ENCODE measurements at places on chromosomes 1 and 21. TPM values are rescaled to one million over a fixed set of nuclear protein-coding genes. Genes with fewer than 3 reads are reported as not detected.

Gene CDC14A
- 8.6 TPM for total RNA-seq

Gene TMOD4
- not detected for total RNA-seq

Gene LYPD8
- not detected for total RNA-seq

Gene ASPM
- 11.3 TPM for total RNA-seq

Gene DDR2
- 5.8 TPM for total RNA-seq

Gene RPE65
- not detected for total RNA-seq

Gene MPL
- total RNA-seq: not detected

Gene ADCY10
- 0.06 TPM for total RNA-seq

Gene OR6K3
- not detected for total RNA-seq

Gene CYP4Z1
- total RNA-seq: not detected

Gene TNFRSF8
- not detected for total RNA-seq

Gene HSPA13
- 36.5 TPM for total RNA-seq

Gene FBXO2
- 0.12 TPM for total RNA-seq

Gene PGLYRP3
- not detected for total RNA-seq

Gene DIRAS3
- total RNA-seq: 7.9 TPM

DNA sequence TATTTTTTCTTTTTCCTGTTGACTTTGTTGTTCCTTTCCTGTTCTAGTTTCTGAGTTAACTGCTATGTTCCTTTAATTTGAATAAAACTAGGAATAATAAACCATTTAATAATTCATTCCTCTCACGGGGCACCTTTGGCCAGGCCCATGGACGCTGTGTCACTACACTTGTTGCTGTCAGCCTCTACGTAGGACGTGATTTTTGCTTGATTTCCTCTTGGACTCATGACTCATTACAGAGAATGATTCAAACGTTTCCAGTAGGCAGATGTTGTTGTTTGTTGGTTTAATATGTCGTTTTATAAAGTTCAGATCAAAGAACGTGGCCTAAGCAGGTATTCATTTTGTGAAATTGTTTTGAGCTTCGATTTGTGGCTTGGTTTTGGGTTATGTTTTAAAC is 9.1 kb upstream of the SLC19A1 start:
- peak; percentile 85 for DNase-seq

- DNase-seq: no peak
Observed at GRCh38 chr21:45279446-45280177, 8.1 kb downstream of the POFUT2 start.

GRCh38 chr1:239951511-239952140 is 140.1 kb upstream of the FMN2 start:
- DNase-seq: peak; percentile 42

- no peak for DNase-seq
Observed at GRCh38 chr1:1889847-1890505, 911 bp downstream of the GNB1 start.

DNA sequence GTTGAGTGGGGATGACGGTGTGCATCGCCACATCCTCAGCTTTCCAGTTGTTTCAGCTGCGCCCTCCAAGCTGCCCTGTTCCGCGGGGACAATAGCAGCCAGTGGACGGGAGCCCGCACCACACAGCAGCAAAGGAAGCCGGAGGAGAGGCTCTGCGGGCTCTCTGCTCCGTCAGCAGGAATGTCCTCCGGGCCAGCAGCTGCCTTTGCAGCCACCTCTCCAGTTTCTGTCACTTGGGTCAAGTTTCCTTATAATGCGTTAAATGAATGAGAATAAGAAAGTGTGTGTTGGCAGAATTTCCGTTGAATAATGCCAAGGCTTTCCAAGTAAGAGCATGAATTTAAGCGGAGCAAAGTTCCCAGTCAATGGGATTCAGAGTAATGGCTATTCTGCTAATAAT is 263.3 kb downstream of the KIF26B start:
- DNase-seq: no peak

DNA sequence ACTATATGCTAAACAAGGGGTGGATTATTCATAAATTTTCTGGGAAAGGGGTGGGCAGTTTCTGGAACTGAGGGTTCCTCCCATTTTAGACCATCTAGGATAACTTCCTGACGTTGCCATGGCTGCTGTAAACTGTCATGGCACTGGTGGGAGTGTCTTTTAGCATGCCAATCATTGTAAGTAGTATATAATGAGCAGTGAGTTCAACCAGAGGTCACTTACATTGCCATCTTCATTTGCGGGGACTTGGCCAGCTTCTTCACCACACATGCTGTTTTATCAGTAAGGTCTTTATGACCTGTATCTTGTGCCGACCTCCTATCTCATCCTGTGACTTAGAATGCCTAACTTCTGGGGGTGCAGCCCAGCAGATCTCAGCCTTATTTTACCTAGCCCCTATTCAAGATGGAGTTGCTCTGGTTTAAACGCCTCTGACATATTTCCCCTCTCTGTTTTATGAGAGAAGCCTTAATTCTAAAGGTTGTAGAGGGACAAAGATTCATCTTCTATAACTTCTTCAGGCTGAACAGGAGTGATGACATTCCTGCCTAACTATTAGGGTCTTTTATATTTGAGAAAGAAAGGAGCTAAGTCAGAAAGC is 60.4 kb downstream of the DIP2A start:
- DNase-seq: no peak

DNA sequence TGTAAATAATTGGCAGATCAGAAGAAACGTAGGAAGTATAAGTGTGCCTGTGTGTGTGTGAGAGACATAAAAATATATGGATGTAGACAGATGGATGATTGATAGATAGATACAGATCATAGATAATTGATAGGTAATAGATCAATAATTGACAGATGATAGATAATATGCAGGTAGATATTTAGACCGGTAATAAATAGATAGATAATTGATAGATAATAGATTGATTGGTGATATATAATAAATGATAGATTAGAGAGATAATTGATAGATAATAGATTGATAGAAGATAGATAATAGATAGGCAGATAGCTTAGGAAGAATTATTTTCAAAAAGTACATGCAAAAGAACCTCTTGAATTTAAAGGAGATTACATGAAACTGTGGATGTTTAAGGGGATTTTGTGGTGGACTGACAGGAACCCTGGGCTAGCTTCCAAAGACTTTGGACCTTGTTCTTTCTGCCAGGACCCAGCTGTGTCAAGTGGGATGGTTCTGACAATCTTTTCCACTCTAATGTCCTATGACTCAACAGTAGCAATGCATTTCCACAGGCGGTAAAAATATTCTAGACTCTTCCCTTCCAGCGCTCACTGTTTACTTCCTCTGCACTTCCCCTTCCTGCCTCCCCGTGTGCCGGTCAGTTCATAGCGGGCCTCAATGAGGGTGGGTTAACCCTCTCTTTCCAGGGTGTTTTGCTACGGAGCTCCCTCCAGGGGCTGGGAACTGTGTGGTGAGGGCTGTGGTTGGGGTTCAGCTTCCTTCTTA is 39.4 kb downstream of the KCNJ15 start:
- DNase-seq: no peak

- DNase-seq: no peak
Observed at GRCh38 chr1:228105270-228105995, 2.3 kb upstream of the C1orf35 start.

GRCh38 chr1:53402891-53403655 is 56.1 kb upstream of the DMRTB1 start:
- no peak for DNase-seq

- no peak for DNase-seq
Observed at GRCh38 chr1:98323906-98324358, 337.6 kb upstream of the SNX7 start.

- peak; percentile 20 for DNase-seq
Observed at GRCh38 chr1:174217787-174218574, 58.7 kb downstream of the RABGAP1L start.

DNA sequence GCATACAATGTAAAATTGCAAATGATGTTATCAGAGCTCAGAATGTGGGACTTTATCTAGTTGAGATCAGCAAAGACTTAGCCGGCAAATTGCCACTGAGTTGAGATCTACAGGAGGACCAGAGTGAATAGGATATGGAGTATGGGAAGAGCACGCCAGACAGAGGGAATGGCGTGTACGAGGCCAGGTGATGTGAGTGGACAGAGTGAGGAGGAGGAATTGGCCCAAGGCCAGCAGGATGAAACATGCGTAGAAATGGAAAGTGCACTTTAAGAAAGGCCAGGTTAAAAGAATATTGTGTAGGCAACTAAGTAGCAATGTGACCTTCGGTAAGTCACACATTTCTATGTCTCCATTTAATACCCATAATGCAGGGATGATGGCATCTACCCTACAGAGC is 211.0 kb downstream of the ZP4 start:
- no peak for DNase-seq

- no peak for DNase-seq
Observed at GRCh38 chr1:23699280-23700179, 7.9 kb downstream of the RPL11 start.

GRCh38 chr1:65946960-65947359 is 154.3 kb downstream of the PDE4B start:
- no peak for DNase-seq

DNA sequence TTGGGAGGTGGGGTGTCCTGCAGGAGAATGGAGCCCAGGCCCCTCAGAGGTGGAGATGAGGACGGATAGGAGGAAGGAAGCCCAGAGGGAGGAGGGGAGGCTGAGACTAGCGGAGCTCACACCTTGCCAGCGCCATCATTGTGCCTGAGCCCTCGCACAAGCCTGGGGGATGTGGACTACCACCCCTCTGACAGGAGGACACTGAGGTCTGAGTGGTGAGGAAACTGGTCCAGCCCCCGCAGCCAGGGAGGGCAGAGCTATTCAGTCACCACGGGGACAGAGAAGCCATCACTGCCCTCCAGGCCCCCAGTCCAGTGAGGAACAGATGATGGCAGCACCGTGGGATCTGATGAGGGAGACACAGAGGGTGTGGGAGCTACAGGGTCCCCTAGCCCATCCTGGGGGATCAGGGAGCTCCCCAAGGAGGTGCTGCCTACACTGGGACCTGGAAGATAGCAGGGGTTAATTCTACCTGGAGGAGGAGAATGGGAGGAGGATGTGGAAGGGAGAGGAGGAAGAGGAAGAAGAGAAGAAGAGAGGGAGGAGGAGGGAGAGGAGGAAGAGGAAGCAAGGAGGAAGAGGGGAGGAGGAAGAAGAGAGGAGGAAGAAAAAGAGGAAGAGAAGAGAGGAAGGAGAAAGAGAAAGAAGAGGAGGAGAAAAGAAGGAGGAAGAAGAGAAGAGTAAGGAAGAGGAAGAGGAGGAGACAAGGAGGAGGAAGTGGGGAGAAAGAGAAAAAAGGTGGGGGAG is 31.0 kb downstream of the MATN1 start:
- DNase-seq: no peak

GRCh38 chr1:60152891-60153290 is 79.3 kb upstream of the C1orf87 start:
- no peak for DNase-seq

GRCh38 chr1:74681851-74682250 is 8.3 kb upstream of the ERICH3 start:
- DNase-seq: no peak

- no peak for DNase-seq
Observed at GRCh38 chr1:6347641-6348487, 45.7 kb downstream of the ACOT7 start.

DNA sequence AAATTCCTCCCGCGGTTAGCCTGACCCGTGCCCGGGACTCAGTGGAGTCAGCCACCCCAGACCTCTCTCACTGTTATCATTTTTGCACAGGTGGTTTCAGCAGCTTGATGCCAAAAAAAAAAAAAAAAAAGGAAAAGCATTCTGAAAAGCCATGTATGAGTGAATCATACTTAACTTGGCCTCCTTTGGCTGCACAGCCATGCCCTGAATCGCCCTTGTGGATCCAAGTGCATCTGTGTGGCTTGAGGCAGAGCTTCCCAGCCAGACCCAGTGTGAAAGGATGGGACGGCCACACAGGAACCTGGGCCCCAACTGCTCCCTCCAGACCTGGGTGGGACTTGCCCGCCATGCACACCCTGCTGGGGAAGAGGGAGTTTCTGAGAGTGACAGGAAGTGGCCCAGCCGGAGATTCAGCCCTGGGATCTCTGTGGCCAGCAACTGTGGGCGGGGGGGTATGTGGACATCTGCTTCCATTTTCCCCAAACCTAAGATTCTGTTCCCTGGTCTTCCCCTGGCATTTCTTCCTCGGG is 8.6 kb downstream of the YBEY start:
- DNase-seq: no peak

GRCh38 chr1:179591592-179592580 is at the start of gene TDRD5:
Gene TDRD5 (plus strand): TSS chr1:179591832. CDS start chr1:179592616, 784 bp downstream.
- no peak for DNase-seq

GRCh38 chr1:116157096-116157495 is 45.9 kb downstream of the MAB21L3 start:
- no peak for DNase-seq

- DNase-seq: no peak
Observed at GRCh38 chr1:81679942-81680341, 120.8 kb upstream of the ADGRL2 start.

GRCh38 chr1:156612666-156613065 is 6.5 kb upstream of the HAPLN2 start:
- no peak for DNase-seq

DNA sequence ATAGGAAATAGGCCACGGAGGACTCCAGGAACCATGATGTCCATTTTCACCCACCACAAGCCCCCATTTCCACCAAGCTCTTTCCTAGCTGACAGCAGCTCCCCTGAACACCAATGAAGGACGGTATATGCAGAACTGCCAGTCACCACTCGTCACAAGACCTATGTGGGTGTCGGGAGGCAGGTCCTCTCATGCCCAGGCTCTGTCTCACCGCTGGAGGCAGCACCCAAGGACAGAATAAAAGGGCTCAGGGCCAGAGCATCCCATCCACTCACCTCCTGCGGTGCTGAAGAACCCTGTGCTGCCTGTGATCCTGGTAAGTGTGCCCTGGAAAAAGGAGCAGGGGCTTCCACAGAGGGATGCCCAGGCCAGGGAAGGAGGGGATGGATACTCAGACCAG is at the start of gene LCE1F:
TSS of gene LCE1F (plus strand) at position 266 of the 400 bp plus-strand sequence. CDS start 1,232 bp downstream, outside the sequence.
- no peak for DNase-seq

GRCh38 chr1:168917309-168917708 is 188.3 kb upstream of the DPT start:
- no peak for DNase-seq

- no peak for DNase-seq
Observed at GRCh38 chr1:183238071-183238470, 52.0 kb downstream of the LAMC2 start.

DNA sequence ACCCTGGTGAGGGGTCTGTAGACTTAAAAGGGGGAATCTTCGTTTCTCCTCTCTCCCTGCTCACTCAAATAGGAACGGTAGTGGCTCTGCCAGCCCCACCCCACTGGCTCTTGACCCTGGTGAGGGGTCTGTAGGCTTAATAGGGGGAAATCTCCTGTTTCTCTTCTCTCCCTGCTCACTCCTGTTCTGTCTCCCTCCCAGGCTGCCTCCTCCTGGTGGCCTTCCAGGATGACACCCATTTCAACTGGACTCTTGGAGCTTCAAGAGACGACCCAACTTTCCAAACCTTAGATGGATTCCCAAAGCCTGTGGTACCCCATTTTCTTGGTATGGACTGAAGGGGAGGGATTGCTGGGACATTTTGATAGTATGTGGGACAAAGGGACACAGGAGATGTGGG is 1.4 kb upstream of the EPHB2 start:
- no peak for DNase-seq

Data from glomerular endothelial cell (primary cell).